Substantia nigra (tissue), 51 donors: ENCODE measurements at places on chromosomes 11 and 22.

- DNase-seq = no peak
These were observed 110.1 kb upstream of the LUZP2 start for GRCh38 chr11:24386546-24387397.

DNA sequence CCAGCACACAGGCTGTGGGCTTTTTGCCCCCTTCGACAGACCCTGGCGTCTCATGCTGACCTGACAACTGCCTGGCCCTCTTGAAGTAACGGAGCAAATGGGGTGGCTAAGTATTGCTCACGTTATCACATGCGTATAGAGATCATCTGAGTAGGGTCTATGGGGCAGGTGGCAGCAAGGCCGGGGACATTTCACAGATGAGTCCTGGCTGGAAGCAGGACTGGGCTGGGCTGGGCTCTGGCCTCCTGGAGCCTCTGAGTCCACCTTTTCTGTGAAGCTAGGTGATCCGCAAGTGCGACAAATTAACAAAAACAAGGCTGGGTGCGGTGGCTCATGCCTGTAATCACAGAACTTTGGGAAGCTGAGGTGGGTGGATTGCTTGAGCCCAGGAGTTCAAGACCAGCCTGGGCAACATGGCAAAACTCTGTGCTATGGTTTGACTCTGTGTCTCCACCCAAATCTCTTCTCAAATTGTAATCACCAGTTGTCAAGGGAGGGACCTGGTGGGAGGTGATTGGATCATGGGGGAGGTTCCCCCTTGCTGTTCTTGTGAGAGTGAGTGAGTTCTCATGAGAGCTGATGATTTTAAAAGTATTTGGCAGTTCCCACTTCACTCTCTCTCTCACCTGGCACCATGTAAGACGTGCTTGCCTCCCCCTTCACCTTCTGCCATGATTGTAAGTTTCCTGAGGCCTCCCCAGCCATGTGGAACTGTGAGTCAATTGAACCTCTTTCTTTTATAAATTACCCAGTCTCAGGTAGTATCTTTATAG, 122.0 kb downstream of the MPPED1 start:
- DNase-seq = no peak

- DNase-seq = no peak
These were observed 11.9 kb downstream of the TTLL1 start for GRCh38 chr22:43077121-43077877.

GRCh38 chr11:113519989-113520613, 44.9 kb upstream of the DRD2 start:
- no peak for DNase-seq

DNA sequence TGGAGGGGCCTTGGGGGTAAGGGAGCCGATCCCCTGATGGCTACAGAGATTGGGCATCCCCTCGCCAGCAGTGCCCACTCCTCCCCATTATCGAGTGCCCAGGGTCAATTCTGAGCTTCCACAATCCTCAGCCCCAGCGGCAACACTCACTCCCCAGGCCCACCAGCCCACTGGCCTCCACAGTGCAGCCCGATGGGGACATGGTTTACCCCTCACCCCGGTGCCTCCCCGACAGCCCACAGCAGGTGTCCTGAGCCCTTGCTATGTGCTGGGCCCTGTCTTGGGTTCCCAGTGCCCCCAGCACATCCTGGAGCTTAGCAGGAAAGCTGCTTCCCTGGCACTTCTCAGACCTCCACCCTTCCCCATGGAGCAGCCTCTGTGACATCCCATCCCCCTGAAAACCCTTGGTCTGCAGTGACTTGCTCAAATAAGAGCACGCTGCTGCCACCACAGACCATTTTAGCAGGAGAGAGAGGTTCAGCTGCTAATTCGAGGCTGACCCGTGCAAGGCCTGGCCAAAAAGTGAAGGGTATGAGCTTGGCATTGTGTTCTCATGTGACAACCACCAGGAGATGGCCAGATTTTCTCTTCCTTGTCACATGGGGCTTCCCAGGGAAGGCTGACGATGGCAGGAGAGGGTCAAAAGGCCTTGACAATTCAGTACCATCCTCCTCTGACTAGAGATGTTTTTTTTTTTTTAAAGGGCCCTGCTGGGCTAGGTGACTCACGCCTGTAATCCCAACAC, 23.6 kb downstream of the KCNJ4 start:
- DNase-seq = no peak

- no peak for DNase-seq
These were observed 1.5 kb upstream of the JAML start for GRCh38 chr11:118226296-118226695.
